Fibroblast of the aortic adventitia (primary cell): ENCODE measurements at places on chromosomes 6 and 20.

GRCh38 chr20:13545790-13546189, 92.9 kb downstream of the TASP1 start:
- peak; percentile 27 for DNase-seq

DNA sequence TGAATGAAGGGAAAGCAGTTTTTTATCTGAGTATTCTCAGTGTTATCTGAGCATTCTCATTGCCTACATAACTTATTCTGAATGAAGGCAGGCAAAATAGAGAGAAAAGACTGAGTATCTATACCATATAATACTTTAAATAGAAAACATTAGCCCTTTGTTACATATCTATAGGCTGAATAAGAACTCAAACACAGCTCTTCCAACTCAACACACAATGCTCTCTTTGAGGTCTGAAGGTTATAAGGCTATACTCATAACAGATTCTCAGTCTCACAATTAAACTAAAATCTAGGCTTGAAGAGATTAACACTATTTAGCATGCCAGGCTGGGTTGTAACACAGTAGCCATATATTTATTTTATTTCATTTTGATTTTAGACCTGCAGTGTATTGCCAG, 56.9 kb downstream of the EYS start:
- DNase-seq = no peak

DNA sequence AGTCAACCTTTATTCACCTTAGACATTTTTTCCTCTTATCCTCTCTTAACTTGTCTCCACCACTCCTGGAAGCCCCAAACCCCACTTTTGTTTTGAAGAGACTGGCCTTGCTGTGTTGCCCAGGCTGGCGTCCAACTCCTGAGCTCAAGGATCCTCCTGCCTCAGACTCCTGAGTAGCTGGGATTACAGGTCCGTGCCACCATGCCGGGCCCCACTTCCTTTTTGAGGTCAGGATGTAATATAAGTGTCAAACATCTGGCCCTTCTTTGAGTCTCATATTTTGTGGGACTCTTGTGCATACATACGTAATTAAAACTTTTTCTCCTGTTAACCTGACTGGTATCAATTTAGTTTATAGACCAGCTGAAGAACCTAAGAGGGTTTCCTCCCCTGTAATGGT, 1.4 kb upstream of the CDK19 start:
- no peak for DNase-seq

GRCh38 chr20:61440548-61441055, 188.5 kb downstream of the CDH4 start:
- no peak for DNase-seq

- no peak for DNase-seq
Observed at GRCh38 chr6:50889935-50890334, 71.3 kb downstream of the TFAP2B start.

DNA sequence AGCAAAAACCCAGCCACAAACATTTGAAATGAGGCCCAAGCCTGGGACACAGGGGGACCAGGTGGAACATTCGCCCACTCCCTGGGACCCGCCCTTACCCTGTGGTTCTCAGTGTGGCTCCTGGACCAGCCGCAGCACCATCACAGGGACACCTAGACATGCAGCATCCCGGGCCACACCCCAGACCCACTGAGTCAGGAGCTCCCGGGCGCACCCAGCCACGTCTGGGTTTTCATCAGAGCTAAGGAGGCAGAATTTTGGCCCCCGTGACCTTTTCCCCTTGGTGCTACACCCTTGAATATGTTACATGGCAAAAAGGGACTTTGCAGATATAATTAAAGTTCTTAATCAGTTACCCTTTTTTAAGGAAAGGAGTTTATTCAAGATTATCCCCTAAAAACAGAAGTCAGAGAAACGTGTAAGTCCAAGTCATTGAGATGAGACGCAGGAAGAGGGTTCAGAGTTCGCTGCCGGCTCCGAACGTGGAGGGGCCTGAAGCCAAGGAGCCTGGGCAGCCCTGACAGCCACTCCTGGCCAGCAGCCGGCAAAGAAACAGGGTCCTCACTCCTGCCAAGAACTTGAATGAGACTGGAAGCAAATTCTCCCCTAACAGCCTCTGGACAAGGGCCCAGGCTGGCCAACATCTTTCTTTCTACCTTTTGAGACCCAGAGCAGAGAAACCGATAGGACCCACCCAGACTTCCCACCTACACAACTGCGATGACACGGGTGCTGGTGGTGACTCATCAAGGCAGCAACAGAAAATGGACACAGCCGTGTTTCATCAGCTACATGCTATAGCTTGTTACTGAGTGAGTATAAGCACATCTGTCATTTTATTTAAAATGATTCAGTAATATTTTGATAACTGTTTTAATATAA, 25.3 kb downstream of the BFSP1 start:
- peak; percentile 45 for DNase-seq

- peak; percentile 86 for DNase-seq
Observed at GRCh38 chr6:127301199-127301700, 34.6 kb downstream of the RNF146 start.

DNA sequence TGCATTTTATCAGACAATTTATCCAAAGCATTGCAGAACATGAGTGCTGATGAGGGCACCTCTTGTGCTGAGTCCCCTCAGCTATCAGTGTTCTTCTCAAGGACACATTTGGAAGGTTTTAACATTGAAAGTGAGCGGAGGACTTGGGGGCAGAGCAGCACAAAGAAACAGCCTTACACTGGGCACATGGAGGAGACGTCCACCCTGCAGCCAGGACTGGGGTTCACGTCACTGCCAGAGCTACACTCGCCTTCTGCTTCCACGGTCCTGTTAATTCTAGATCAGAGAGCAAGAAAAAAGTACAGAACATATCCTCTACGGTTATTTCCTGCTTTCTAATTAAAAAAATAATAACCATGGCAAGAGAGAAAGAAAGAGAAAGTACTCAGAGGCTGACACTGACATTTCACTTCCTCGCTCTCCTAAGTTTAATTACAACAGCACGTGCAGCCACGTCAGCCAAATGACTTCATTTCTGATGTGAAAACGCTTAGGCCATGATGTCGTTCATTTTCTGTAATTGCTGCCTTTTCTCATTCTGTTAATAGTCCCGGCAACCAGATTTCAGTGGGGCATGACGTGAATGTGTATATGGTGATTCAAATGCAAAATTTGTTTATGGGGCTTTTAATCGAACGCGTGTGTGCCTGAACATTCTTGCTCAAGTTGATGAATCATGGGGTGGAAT, 5.1 kb downstream of the PRND start:
- peak; percentile 42 for DNase-seq

GRCh38 chr6:121726596-121726995, 291.1 kb downstream of the GJA1 start:
- DNase-seq = peak; percentile 13

DNA sequence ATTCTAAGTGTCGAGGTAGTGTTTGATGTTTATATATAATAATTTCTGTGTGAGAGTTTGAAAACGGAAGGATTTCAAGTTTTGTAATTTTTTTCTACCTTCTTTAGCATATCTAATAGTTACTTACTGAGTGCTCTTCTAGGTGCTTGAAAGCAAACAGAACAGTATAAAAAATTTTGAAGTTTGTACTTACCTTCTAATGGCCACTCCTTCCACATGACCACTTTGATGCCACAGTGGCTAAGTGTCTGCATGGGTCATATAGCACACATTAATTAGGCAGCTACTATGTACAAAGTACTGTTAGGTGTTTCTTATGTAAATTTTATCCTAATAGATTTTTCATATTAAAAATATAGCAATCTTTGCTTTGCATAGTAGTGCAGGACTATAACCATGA, 21.1 kb downstream of the RPRD1B start:
- no peak for DNase-seq

DNA sequence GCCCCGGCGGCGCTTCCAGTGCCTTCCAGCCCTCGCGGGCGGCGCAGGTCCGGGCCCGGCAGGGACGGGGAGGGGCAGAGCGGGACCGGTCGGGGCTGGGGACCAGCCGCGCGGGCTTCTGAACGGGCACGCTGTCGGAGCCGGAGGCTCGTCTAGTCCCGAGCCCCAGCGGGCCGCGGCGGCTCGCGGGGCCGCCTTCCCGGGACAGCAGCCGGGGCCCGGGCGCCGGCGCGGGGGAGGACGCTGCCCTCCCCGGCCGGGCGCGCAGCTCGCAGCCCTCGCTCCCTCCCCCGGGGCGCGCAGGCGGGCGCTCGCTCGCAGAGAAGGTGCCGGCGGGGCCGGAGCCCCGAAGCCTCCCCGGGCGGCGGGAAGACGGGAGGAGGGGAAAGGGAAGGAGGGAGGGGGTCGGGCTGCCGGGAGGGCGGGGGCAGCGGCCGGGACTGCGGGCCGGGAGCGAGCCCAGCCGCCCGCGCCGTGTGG, 696 bp upstream of the SIRPA start:
- peak; percentile 35 for DNase-seq

- no peak for DNase-seq
Observed at GRCh38 chr6:30074331-30075093, 1.1 kb downstream of the RNF39 start.

GRCh38 chr6:162690158-162690557, 37.4 kb downstream of the PRKN start:
- no peak for DNase-seq

DNA sequence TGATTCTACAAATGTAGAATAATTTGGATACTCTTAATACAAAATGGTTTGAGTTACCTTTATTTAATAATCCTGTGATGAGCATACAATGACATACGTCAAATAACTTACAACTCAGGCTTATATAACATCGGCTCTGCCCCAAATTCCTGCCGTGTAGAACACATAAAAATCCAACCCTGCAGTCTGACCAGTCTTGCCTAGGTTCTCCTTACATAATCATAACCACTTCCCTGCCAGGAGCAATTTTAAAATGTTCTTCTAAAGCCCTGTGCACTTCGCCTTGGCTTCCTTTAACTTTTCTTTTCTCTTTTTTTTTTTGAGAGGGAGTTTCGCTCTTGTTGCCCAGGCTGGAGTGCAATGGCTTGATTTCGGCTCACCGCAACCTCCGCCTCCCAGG, 16.2 kb upstream of the IER3 start:
- DNase-seq = no peak

DNA sequence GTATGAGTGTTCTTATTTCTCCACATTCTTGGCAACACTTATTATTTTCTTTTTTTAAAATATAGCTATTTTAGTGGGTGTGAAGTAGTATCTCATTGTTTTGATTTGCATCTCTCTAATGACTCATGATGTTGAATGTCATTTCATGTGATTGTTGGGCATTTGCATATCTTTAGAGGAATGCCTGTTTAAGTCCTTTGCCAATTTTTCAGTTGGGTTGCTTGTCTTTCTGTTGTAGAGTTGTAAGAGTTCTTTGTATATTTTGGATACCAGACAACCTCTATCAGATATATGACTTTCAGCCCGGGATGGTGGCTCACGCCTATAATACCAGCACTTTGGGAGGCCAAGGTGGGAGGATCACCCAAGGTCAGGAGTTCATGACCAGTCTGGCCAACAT, 5.1 kb upstream of the POPDC3 start:
- peak; percentile 98 for DNase-seq

DNA sequence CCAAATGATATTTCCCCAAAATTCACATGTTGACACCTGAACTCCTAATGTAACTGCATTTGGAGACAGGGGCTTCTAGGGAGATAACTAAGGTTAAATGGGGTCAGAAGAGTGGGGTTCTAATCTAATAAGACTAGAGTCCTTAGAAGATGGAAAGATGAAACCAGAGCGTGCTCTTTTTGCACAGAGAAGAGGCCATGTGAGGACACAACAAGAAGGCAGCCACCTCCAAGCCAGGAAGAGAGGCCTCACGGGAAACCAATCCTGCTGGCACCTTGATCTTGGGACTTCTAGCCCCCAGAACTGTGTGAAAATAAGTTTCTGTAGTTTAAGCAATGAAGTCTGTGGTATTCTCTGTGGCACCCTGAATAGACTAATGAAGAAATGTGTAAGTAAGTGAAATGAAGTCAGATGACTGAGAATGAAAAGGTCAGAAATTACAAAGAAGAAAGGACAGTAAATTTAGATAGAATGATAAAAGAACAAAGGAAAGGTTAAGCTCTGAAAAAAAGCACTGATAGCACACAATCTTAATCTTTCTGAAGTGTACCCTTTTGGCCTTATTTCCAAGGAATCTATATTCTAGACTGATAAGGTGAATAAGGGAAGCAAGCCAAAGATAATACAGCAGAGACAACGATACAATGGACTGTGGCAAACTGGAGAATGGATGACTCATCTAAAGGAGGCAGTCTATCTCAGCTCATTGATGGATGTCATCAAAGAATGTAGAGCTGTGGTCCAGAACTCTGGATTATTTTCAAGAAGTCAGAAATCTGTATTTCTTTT, 110.4 kb downstream of the MYB start:
- DNase-seq = peak; percentile 77

DNA sequence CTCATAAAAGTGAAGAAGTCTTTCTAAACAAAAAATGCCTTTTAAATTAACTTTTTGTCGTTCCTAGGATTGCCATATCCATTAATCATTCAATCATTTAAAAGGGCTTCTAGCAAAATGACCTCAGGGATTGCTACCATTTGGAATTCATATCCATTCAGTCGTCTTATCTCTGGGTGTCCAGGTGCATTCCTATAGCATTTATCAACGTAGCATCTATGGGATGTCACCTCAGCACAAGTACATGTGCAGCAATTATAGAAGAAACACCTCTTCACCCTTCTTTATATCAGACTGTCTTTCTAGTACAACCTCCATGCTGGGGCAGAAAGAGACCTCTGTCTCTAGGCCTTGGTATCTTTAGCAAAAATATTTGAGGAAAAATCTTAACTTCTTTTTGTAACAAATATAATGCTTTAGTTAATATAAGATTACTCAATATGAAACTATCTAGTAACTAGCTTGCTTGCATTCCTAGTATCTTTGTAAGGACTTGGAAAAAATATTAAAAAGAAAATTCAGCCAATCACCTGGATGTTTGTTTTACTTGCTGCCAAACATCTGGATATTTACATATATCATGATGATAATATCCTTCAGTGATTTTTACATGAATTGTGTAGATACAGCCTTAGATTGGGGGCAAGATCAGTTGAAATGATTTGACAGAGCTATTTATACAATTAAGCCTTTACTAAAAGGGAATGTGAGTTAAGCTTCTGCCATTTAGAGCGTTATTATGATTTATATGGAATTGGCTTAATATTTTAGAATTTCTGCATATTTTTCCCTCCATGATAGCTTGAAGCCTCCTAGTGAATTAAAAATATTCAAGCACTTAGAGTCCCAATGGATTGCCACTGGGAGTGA, 356.8 kb downstream of the HDGFL1 start:
- DNase-seq = peak; percentile 3

DNA sequence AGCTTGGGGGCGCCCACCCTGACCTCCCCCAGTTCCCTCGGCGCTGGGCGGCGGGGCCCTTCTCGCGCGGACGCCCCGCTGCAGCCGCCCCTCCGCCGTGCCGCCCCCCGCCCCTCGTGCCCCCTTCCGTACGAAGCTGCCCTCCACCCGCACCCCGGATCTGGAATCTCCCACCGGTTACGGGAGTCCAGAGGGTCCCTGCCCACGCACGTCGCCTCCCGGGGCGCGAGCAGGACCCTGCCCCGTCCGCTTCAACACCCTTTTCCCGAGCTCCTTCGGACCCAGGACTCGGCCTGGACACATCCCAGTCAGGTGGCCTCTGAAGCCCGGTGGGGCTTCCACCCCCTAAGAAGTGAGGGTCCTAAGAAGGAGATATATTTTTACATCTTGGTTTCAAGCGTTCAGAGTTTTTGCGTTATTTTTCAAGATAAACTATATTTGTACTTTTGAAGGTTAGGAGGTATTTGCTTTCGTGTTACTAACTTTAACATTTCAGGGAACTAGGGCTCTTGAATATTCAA, 506 bp downstream of the ARFGAP1 start:
- DNase-seq = no peak
